ENCODE measurements at places on chromosomes 2 and 18.

DNA sequence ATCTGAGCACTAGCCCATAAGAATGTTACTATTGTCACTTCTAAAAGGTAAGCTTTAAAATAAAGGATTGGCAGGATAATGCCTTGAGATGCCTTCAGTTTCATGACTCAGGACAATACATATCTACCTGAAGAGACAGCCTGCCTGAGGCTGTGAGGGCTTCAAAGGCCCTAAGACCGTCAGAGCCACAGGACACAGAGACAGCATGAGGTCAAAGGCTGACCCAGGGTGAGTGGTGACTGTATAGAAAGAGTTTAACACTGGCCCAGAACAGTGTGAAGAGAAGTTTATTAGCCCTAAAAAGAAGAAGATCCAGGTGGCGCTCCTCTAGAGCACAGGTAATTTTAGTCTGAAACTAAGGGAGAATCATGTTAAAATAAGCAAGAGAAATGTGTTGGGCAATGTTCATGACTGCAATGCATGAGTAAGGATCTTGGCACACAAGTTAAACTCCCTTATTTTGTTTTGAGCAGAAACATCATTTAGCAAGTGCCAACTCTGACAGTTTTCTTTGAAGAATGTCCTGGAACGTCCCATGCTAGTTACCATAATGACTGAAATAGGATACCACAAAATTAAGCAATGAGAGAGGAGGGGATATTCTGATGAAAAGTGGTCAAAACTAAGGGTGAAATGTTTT, 78.1 kb upstream of the FAM110C start:
- no peak for DNase-seq

- no peak for DNase-seq
Observed at GRCh38 chr2:113858764-113859163, 31.1 kb upstream of the ACTR3 start.

DNA sequence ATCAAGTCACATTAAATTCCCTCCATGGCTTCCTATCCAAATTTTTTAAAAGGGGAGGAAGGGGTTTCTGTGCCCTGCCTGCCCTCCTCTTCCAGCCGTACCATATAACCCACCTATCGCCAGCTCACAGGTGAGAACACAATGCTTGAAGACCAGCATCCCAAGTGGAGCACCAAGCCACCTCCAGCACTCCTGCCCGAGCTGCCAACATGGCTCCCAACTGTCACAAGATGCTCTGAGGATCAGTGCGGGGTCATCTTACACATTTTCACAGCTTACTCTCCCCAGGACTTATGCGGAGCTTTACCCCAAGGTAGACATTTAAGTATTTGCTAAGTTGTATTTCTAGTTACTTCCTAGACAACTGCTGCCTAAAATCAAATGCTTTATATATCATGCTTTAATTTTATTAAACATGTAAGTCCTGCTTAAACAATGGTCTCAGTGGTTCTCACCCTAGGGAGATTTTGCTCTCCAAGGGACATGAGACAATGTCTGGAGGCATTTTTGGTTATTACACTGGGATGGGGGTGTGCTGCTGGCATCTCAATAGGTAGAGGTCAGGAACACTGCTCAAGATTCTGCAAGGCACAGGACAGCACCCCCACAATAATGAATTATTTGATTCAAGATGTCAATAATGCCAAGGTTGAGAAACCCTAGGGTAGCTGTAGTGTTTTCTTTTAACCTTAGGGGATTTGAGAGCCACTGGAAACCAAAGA, 45.8 kb downstream of the SF3B1 start:
- DNase-seq, result no peak

DNA sequence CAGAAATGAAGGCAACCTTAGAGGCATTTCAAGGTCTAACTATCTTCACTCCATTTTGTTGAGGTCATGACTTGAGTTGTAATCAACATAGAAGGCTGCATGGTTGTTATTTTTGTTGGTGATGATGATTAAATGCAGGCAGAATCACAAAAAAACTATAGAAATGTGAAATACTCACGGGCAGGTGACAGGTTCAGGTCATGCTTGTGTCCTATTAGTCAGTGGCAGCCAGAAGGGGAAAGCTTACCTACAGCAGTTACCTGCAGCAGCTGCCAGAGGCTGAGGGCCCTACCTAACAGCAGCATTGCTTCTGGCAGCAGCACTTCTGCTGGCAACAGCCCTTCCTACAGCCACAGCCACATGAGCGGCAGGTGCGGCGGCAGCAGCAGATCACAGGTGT, 394 bp downstream of the SCYGR3 start:
- DNase-seq, result no peak

- DNase-seq, result no peak
Observed at GRCh38 chr2:99706735-99707134, 216.9 kb upstream of the REV1 start.

GRCh38 chr2:154914561-154914960, 216.1 kb downstream of the KCNJ3 start:
- DNase-seq, result peak; percentile 80

DNA sequence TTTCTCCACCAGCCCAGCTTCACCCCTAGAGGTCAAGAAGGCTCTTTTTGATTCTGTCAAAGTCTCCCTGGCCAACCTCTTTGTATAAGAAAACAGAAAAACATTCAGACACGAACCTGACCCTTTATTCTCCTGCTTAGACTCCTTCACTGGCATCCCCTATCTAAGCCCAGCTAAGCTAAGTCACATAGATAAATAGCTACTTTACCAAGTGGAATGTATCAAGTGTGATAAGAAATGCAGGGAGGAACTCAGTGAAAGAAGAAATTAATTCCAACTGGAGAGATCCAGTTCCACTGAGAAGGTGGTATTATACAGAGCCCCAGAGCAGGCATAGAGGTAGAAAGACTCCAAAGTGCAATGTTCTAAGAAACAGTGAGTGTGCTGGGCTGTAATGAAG, 489.5 kb downstream of the TNS1 start:
- DNase-seq, result no peak

DNA sequence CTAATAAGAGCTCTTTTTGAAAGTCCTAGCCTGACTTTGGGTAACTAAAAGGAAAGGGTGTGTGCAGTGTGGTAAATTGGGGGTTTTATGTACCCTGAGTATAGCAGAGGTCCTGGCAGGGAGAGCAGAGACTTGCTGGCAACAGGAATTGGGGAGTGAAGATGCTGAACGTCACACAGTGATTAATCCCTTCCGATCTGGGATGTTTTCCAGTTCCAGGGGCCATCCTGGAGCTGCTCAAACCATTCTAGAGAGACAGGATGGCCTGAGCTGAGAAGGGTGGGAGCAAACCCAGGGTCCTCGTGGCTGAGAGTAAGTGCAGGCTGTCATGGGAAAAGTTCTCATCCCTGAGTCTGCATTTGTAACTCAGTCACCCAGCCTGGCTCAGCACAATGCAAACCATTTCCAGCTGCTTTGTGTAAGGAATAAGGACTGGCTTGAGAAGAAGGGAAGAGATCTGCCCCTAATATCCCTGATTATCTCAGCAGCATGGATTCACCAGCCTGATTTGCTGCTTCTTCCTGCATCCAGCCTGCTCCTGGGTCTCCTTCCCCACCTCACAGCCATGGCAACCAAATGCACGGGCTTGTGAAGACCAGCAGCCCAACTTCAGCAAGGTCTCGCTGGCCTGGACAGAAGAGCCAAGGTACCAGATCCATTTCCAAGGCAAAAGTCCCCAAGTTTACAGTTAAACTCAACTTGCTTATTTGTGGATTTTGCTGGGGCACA, 47.1 kb upstream of the CELF4 start:
- no peak for DNase-seq

DNA sequence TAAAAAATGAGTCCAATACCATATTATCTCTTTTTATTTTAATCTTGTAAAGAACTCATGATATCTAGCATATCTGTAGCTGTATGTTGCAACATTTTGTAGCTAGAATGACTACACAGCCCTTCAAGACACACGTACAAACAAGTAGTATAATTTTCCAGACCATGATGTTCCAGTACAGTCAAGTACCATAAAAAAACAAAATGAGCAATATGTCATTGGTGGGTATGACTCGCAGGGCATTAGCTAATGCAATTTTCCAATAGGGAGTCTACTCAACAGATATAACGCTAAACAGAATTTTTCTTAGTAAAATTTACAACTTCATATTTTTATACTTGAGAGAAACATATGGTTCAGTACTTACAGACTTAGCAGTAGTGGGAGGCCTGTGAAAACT, 53.6 kb upstream of the UGP2 start:
- peak; percentile 7 for DNase-seq

- DNase-seq, result no peak
Observed at GRCh38 chr2:226905718-226906117, 69.9 kb downstream of the RHBDD1 start.

- DNase-seq, result no peak
Observed at GRCh38 chr2:81196383-81196851, 891.9 kb upstream of the LRRTM1 start.

DNA sequence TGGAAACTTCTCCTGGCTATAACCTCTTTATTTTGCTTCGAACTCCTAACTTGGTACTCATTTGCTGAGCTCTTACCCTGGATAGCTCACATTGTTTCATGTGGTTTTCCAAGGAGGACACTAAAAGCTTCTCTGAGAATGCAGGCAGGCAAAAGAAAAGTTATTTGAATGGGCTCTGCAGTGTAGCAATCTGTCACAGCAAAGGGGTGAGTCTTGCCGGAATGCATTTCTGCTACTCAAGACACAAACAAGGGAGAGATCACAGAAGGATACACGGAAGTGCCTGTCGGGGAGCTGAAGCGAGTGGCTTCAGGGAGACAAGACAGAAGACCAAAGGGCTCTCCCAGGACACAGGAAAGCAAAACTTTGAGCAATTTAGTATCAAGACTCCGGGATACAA, 265.4 kb downstream of the SS18 start:
- DNase-seq, result no peak

DNA sequence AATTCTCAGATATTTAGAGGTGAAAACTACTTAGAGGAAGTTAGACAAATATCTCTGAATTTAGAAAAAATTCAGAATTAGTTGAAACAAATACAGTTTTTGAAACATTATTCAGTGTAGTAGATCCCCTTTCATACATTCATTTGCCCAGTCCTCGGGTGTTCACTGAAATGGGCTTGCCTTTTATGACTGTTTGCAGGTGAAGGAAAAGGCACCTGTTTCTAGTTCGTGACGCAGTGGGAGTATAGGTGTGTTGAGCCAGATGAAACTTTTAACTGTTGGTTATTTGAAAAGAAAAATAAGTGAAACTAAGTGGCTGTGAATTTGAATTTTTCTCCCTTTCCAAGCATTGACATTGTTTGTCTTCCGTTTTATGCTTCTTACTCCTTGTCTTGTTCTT, 28.9 kb downstream of the TMEFF2 start:
- DNase-seq, result no peak

DNA sequence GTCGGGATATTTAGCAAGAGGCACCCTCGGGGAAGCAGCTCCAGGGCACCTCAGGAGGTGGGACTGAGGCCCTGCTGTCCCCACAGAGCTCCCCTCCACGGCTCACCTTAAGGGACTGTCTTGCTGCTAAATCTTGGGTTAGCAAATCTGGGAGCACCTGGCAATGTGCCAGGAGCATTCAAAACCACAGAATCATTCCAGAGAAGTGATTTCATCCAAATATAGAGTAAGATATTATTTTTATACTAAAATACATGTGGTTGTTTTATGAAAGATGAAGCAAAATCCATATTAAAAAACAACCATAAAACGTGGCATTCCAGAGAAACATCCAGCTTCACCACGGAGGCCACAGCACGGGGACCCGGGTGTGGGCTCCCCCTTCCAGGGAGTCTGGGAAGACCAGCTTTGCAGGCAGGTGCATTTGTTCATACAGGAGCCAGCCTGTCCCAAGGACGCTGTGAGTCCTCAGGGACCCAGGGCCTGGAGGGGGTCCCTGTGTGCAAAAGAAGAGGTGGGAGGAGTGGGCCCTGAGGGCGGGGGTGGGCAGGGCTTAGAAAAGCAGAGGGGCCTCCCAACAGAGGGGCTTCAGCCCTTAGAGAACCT, 16.3 kb downstream of the HS1BP3 start:
- no peak for DNase-seq
